Activated CD4-positive, alpha-beta T cell treated with anti-CD3 and anti-CD28 coated beads for 1 hour (primary cell): ENCODE measurements at places on chromosomes 13 and 19.

DNA sequence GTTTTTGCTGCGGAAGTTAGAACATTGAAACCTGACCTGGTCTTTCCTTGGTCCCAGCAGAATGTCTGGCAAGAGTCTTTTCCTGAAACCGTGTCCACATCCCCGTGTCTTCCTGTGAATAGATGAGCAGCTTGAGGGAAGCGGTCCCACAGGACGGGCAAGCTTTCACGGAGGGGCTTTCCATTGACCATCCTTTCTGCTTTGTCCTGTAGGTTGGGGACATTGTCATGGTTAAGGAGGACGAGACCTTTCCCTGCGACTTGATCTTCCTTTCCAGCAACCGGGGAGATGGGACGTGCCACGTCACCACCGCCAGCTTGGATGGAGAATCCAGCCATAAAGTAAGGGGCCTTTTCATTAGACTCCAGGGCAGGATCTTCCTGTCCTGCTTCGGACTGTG lies 126.0 kb downstream of the ATP11A start:
- DNase-seq = no peak

- no peak for DNase-seq
These were observed 818.4 kb downstream of the DIAPH3 start for GRCh38 chr13:59345311-59345710.

DNA sequence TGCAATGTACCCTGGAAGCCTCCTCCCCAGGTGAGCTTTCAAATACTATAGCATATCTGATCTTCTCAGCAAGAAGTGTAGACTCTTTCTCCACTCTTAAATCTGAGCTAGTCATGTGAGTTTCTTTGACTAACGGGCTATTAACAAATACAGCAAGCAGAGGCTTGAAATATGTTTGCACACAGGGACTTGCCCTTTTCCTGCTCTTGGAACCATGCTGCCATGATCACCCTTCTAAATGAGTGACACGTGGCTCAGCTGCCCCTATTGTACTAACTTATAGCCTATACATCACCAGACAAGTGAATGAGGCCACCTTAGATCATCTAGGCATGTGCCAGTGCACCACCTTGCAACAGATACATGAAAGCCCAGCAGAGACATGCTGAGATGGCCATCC lies 13.3 kb upstream of the SUCLA2 start:
- DNase-seq = no peak

DNA sequence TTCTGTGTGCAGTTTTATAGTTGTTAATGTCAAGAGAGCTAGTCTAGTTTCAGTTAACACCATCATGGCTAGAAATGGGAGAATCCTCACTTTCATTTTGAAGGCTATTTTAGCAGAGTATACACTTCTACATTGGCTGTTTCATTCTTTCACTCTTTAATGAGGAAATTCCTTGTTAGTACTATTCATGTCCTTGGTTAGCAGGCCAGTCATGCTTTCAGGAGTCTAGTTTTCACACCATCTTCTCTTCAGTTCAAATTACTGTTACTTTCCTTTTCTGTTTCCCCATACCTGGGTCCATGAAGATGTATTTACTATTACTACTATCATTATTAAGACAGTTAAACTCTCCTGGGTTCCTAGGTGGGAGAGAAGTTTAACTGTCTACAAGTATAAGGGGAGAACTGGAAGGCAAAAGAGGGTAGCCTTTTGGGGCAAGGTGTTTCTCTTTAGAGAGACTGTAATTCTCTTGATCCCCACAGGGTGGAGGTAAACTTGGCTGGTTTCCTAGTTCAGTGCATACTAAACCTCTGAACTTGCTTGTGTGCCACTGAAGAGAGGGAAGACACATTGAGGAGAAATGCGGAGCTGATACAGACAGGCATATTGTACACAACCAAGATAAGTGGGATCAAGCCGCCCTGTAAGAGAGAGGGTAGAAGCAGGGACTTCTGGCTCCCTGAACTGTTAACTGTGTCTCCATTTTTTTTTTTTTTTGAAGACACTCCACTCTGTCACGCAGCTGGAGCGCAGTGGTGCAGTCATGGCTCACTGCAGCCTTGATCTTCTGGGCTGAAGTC lies 41.3 kb upstream of the IGFL4 start:
- no peak for DNase-seq

DNA sequence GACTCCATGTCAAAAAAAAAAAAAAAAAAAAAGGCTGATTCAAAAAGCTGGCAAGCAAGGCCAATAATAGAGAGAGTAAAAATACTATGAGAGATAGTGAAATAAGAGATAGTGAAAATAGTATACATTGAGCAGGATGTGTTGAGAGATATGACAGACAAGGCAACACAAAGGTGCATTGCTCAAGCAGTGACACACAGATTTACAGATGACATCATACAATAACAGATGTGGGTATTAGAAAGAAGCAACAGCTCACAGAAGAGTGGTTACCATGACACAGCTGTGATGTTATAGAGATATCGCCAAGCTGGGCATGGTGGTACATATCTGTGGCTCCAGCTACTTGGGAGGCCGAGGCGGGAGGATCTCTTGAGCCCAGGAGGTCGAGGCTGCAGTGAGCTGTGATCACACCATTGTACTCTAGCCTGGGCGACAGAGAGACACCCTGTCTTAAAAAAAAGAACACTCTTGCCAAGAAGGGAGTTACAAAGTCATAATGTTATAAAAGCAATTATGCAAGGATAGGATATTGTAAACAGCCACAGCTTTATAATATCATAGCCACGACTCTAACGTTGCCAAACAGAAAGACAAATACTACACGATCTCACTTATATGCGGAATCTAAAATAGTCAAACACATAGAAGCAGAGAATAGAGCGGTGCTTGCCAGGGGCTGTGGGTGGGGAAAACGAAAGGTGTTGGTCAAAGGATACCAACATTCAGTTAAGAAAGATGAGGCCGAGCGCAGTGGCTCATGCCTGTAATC lies 10.3 kb downstream of the TNFSF9 start:
- DNase-seq = no peak

GRCh38 chr13:33312150-33312860 lies 26.8 kb upstream of the STARD13 start:
- DNase-seq = no peak
